ENCODE measurements at places on chromosomes 13 and 19. TPM values are rescaled to one million over a fixed set of nuclear protein-coding genes. Genes with fewer than 3 reads are reported as not detected.

RRAS gene
- 45.7 TPM for total RNA-seq

SMIM44 gene
- total RNA-seq: 4.3 TPM

ERCC5 gene
- total RNA-seq: 79.1 TPM

UPK1A gene
- not detected for total RNA-seq

CYP4F12 gene
- total RNA-seq: 87.0 TPM

PPP1R37 gene
- total RNA-seq: 46.9 TPM

VN1R2 gene
- not detected for total RNA-seq

PSG1 gene
- total RNA-seq: not detected

ZNF610 gene
- total RNA-seq: 0.84 TPM

IFT88 gene
- 11.8 TPM for total RNA-seq

CACNA1A gene
- 4.9 TPM for total RNA-seq

IL12RB1 gene
- 1.1 TPM for total RNA-seq

DOCK9 gene
- total RNA-seq: 52.4 TPM

CDKN2D gene
- 11.1 TPM for total RNA-seq

TUBA3C gene
- total RNA-seq: not detected

ANO8 gene
- 13.7 TPM for total RNA-seq

NPHS1 gene
- total RNA-seq: not detected

ELSPBP1 gene
- total RNA-seq: not detected

LRP3 gene
- total RNA-seq: 14.6 TPM

REEP6 gene
- 5.0 TPM for total RNA-seq

CEACAM16 gene
- 0.52 TPM for total RNA-seq

CGB3 gene
- not detected for total RNA-seq

GPR4 gene
- 0.52 TPM for total RNA-seq

ADGRE3 gene
- not detected for total RNA-seq

PSG6 gene
- total RNA-seq: not detected

SULT2A1 gene
- 0.64 TPM for total RNA-seq

RAB8A gene
- 145 TPM for total RNA-seq

IGLON5 gene
- 0.12 TPM for total RNA-seq

PTH2 gene
- total RNA-seq: not detected

HSD11B1L gene
- total RNA-seq: 3.2 TPM

UTP14C gene
- total RNA-seq: 16.3 TPM

ZNF836 gene
- 10.2 TPM for total RNA-seq

SYNE4 gene
- total RNA-seq: 9.3 TPM

EGLN2 gene
- 67.3 TPM for total RNA-seq

RYR1 gene
- 0.89 TPM for total RNA-seq

LGALS7 gene
- not detected for total RNA-seq
